GM12864 (cell line): ENCODE measurements at places on chromosomes 11 and 22.

GRCh38 chr11:68508425-68508824 lies 47.9 kb downstream of the PPP6R3 start:
- DNase-seq: no peak

- no peak for DNase-seq
These were observed 7.0 kb downstream of the RPL3 start for GRCh38 chr22:39312410-39312809.

GRCh38 chr11:102081313-102081712 lies 28.9 kb upstream of the YAP1 start:
- no peak for DNase-seq

GRCh38 chr22:24338726-24339451 lies 68.3 kb downstream of the SPECC1L start:
- no peak for DNase-seq

GRCh38 chr11:132992838-132993631 lies 539.3 kb downstream of the OPCML start:
- DNase-seq: no peak

DNA sequence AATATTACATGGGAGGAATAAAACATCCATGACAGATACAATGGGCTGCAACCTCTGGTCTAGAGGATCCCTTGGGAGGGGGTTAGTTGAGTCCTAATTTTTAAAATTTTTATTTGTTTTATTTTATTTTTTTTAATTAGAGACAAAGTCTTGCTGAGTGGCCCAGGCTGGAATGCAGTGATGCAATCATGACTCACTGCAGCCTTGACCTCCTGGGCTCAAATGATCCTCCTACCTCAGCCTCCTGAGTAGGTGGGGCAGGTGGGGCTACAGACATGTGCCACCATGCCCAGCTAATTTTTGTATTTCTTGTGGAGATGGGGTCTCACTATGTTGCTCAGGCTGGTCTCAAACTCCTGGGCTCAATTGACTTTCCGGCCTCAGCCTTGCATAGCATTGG lies 43.1 kb downstream of the FDX1 start:
- no peak for DNase-seq

DNA sequence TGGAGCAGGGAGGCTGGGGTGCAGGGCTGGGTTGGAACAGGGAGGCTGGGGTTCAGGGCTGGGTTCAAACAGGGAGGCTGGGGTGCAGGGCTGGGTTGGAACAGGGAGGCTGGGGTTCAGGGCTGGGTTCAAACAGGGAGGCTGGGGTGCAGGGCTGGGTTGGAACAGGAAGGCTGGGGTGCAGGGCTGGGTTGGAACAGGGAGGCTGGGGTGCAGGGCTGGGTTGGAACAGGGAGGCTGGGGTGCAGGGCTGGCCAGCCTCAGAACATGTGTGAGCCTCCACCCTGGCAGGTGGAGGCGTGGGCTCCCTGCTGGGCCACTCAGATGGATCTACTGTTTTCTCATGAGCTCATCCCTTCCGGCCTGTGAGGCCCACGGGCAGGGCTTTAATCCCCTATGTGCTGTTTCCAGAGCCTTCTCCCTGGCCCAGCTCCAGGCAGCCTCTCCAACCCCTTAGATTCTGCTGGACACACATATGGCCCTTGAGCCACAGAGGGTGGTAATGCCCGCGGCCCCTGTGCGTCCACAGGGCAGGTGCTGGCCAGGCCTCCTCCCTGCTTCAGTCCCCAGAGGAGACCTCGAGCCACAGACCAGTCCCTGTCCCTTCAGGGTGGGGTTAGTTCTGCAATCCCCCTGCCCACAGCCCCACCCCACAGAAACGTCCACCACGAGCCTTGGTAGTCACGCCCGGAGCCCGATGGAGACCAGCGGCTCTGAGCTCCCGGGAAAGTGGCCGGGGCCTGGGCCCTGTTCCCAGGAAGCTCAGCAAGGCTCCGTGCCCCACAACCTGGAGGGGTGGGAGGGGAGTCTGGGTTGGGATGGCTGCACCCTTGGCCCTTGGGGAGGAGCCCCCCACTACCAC lies 197.9 kb downstream of the BRD1 start:
- DNase-seq: no peak

DNA sequence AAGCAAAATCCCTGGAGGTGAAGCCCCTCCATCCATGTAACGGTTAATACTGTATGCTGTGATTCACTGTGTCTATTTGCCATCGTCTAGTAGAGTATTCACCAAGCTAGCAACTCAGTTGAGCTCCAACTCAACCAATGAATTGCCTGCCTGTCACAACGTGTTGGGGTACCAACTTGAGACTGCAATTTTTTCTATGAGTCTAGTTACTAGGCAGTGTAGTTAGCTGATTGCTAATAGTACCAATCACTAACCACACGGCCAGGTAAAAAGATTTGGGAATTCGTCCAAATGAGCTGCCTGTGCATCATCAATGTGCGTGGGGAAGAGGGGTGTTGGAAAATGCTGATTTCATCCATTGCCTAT lies 1.0 kb upstream of the BTG4 start:
- no peak for DNase-seq
